NCI-H345 (cell line): ENCODE measurements at places on chromosomes 2 and 18.

DNA sequence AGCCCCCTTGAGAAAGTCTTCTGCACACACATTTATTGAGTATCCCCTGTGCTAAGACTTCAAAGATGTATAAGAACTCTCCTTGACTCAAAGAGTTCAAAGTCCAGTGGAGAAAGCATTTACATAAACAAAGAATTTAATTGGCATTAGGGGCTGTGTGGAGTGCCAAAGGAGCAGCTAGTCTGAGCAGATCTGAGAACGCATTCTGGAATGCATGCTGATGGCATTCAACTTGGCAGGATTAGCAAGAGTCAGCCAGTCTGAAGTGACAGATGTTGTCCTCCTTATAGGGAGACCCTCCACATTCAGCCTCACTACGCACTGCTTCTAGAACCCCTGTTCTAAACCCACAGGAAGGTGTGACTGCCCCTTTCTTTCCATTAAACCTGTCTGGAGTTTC lies 191.5 kb downstream of the RAD51AP2 start:
- DNase-seq: no peak

DNA sequence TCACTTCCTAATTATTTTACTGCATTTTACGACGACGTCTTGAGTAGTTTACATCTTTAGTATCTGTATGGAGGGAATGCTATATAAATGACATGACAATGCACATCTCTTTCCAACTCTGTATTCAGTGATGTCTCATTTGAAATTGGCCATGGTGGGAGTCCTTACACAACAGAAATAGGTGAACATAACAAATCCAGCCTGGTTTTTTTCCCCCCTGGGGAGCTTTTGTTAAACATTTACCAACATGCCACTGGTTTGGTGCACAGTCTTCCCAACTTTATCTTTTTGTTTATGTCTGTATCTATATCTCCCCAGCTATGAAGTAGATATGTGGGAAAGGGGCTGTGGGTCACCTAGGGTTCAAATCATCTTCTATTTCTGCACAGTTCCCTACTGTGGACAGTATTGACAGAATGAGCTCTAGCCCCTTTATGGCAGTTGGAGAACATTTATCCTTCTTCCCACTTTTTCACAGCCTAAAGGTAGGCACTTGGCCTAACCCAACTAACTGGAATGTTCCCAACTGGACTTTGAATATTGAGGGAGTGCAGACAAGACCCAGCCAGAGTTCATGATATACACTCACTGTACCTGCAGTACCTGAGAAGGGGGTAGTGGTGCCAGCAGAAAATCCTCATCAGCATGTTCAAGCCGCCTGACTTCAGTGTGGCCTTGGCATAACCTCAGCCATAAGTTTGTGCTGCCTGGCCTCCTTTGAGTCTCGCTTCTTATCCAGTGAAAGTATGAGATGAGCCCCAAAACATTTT lies 5.7 kb upstream of the RTKN start:
- no peak for DNase-seq

DNA sequence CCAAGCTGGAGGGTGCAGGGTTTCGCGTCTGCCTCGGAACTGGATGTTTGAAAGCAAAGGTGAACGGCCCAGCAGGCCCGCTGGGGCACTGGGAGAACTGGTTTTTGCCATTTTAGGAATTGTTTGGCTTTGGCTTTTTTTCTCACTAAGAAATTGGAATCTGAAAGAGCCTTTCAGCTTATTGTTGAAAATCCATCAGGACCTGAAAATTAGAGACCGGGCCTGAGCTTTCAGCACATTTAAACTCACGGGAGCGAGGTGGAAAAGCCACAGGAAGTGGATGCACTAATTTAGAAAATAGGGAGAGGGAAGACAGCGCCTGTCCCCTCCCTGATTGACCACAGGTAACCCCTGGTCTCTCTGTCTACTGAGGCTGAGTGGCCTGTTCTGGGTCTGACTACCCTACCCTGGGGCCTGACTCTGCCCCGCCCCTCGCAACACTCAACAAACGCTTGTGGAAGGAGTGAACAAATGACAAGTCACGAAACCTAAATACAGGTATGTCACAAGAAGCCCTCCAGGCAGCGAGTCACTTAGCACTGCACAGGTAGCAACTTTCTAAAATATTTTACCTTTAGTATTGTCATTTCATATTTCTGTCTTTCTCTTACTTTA lies 100.3 kb upstream of the MBOAT2 start:
- DNase-seq: no peak

DNA sequence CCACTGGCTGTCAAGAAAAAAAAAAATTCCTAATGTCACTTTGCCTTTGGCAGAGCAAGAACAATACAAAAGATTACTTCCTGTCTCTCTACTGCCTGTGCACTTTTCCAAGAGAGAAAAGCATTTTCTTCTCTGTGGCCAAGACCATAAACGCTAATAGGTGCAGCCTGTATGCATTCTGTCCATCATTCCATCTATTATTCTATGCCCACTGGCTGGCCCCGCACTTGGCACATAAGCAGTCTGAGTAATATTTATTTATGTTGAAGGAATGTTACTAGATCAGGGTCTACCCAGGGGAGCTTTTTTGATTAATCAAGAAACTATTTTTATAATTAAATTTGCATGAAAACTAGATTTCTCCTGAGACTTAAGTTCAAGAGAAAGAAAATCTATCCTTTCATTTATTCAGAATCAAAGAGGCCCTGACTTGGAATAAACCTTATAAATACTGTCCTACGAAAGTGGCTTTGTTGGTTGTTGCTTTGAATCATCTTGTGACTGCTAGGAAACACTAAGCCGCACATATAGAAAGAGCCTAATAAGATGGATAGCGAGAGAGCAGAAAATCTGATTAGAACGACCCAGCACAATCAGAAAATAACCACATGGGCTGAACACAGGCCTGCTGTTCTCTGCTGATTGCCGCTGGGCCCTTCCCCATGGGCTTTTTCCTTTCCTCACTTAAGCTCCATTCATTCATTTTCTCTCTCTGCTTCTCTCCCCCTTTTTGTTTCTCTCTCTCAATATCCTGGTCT lies 59.4 kb downstream of the MMADHC start:
- DNase-seq: no peak

DNA sequence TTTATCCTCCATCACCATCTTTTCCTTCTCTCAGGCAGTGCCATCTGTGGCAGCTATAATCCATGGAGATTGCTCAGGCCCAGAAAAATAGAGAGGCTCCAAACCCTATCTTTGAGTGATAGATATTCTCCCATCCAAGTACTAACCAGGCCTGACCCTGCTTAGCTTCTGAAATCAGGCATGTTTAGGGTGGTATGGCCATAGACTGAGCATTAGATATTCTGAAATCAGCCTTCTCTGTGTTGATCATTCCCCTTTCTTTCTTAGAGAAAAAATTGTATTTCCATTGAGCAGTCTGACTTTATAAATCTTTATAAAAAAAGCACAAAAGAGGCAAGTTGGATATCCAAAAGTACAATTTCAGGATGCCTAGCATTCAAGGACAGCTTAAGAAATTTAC lies 131.5 kb upstream of the ACVR2A start:
- no peak for DNase-seq

- no peak for DNase-seq
These were observed 190.7 kb downstream of the RDH14 start for GRCh38 chr2:18369760-18370159.

GRCh38 chr2:237692601-237693290 lies 65.4 kb downstream of the LRRFIP1 start:
- peak; percentile 25 for DNase-seq

GRCh38 chr2:106159866-106160785 lies 34.0 kb downstream of the UXS1 start:
- no peak for DNase-seq

- DNase-seq: no peak
These were observed 52.6 kb upstream of the HS6ST1 start for GRCh38 chr2:128371248-128371630.

GRCh38 chr2:211367711-211368110 lies 811.3 kb downstream of the CPS1 start:
- no peak for DNase-seq

- no peak for DNase-seq
These were observed 62.7 kb downstream of the ADD2 start for GRCh38 chr2:70705160-70705850.

DNA sequence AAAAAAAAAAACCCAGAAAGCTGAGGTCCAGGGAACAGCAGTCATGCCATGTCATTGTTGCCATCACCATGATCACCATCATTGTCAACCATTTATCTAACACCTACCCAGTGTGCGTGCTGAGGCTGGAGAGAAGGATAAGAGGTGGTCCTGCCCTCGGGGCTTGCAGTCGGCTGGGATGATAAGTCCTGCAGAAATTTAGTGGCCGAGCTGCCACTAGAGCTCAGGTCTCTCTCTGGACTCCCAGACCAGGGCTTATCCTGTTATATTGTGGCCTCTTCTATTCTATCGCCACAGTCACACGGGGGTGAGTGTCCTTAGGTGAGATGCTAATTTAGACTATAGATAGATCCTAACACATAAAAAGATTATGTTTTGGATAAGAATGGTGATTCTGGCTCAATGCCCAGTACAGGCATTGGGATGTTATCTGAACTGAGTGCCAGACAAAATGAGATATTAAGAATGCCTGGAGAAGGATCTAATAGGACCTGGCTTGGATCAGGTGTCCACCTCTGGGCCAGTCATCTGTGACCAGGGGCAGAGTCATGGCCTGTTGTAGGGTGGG lies 43.2 kb upstream of the YWHAQ start:
- DNase-seq: peak; percentile 12

DNA sequence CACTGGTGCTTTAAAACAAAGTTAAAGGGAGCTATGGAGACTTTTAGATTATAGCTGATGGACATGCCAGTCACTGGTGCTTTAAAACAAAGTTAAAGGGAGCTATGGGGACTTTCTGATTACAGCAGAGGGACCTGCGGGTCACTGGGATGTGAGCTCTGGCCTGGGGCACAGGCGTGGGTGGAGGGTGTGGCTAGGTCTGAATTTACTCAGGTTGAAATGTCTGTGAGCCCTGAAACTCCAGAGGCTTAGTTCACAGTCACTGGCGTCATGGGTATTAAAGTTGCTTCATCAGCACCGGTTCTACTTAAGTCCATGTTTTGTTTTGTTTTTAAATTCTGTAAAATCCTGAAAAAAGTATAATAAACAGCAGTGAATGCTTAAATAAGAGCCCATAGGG lies 49.0 kb upstream of the TMEM18 start:
- no peak for DNase-seq

DNA sequence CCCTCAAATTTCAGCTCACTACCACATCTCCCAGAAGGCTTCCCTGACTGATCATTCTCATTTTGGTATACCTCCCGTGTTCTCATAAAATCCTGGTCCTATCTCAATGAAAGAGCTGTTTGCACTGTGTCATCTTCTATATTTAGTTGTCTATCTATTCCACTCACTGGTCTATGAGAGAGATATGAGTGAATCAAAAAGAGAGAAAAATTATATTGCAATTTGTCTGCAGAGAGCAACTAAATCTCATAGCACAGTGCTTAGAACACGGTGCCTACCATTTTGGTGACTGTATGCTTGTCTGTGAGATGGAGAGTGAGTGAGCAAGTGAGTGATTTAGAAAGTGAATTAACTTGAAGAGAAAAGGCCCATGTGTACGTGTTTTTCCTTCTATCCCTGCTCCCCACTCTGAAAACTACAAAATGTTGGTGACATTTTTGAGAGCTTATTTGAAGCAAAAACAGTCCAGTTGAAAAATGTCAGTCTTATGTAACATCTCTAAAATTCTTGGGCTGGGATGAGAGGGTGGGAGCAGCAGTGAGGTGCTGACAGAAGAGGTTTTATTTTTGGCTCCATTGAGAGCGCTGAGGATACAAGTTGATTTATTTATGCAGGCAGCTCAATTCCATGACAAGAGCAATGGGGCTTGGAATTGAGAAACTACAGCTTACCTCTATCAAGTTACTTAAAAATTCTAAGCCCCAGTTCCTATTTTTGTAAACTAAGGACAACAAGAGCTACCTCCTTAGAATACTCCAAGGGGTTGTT lies 373.5 kb upstream of the CHST9 start:
- DNase-seq: no peak

GRCh38 chr2:190537765-190538164 lies 3.2 kb upstream of the NEMP2 start:
- no peak for DNase-seq
